NCI-H1694 (cell line): ENCODE measurements at places on chromosomes 4 and X.

DNA sequence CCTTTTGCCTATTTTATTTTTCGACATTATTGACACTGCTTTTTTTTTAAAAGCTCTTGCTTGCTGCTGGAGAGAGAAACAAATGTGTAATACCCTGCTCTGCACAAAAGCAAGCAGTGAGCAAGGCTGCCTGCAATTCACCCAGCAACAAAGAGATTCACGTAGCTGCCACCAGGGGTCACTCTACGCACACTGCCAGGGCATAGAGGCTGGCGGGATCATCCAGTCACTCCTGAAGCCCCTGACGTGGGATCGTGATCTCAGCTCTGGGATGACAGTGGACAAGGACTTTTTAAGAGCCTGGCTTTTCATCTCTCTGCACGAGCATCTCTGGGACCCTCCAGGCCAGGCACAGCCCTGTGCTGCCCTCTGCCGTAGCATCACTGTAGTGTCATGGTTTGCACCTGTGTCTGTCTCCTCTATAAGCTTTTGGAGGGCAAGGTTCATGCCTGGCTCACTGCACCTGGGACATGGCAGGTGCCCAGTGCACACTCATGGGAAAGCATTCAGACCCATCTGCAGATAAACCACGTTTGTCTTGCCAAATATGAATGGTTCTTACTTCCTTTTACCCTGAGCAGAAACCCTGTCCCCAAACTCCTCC lies 19.8 kb downstream of the C4orf50 start:
- DNase-seq = peak; percentile 44

GRCh38 chr4:57351731-57352130 lies 241.5 kb upstream of the IGFBP7 start:
- DNase-seq = no peak

DNA sequence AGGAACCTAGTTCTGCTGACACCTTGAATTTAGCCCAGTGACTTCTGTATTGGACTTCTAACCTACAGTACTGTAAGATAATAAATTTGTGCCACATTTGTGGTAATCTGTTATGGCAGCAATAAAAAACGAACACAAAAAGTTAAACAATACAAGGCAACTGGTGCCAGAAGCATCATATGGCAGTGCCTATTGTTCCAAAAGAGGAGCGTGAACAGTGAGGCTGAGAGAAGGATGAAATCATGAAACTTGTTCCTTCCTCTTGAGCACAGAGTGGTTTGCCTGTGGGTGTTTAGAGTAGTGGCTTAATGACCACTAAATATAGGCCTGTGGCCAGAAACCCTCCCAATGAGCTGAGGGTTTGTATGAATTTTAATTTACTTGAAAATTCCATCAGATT lies 69.7 kb upstream of the PGRMC2 start:
- DNase-seq = no peak

DNA sequence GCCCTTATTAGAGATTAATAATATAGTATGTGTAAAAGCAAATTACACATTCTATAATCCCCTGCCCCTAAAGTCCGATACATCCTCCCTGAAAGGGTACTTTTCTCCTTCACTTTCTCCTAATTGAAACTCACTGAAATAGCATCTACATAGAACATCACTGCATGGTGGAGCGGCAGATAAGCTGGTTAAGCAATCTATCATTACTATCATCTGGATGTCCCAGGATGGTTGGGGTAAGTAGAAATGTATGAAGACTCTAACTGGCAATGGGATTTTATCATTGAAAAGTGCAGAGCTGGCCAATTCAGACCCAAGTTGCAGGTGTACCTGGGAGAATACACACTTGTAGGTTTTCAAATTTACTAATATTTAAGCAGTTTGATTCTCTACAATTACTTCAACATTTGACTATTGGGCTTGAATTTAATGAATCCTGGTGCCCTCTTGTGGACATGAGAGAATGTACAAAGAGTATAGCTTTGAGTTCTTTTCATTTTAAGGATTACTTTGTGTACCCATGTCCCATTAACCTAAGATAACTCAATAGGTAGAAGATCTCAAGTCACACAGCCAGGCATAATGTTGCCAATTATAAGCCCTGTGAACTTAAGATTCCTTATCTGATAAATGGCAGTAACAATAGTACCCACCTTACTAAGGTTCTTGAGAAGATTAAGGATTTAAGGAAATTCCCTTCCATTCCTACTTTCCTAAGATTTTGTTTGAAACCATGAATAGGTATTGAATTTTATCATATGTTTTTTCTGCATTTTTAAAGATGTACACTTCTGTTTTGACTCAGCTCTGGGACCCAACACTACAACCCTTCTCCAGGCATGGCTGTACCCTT lies 69.8 kb downstream of the SHROOM3 start:
- peak; percentile 27 for DNase-seq

DNA sequence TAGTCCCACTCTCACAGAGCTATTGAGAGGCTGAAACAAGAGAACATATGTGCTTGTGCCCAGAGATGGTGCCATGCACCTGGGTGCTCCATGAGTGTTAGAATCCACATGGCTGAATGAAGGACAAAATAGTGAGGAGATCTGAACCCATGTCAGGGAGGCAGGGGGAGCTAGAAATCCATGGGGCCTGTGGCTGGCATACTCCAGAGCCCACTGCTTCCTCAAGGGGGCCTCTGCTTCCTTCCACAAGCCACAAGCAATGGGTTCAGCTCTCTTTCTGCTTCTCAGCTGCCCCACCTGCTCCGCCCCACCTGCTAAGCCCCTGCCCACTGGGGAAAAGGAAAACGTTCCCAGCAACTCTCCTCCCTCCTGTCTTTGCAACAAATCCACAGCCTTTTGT lies 46.1 kb downstream of the PJA1 start:
- no peak for DNase-seq

GRCh38 chrX:56932106-56932505 lies 63.2 kb downstream of the SPIN3 start:
- no peak for DNase-seq

DNA sequence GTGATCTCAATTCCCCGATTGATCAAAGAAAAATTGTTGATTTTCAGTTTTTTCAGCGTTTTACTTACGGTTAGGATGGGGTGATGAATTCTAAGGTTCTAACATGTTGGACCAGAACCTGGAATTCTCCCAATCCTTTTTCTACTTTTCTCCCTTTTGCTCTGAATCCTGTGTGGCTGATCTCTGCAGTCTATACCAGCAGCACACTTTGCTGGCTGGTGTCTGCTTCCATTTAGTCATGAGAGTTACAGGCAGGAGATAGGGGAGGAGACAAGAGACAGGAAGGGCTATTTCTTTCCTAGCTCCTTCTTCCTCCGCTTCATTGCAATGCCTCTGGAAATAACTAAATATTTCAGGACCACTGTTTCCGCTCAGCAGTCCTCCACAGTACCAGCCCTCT lies 623.9 kb downstream of the CENPC start:
- DNase-seq = no peak

DNA sequence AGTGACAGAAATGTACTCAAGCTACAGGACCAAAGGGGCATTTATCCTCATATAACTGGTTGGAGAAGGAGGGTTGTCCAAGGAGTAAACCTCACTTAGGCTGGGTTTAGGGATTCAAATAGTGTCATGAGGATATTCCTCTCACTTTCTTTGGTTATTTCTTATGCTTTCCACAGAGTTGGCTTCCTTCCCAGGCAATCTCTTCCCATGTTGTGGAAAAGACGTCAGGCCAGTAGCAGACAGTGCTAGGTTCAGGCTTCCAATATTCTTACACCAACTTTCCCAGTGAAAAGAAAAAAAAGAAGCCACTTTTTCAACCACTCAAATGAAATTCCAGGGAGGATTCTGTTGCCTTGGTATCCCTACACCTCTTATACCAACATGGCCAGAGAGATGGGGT lies 653.0 kb downstream of the C4orf33 start:
- DNase-seq = no peak

DNA sequence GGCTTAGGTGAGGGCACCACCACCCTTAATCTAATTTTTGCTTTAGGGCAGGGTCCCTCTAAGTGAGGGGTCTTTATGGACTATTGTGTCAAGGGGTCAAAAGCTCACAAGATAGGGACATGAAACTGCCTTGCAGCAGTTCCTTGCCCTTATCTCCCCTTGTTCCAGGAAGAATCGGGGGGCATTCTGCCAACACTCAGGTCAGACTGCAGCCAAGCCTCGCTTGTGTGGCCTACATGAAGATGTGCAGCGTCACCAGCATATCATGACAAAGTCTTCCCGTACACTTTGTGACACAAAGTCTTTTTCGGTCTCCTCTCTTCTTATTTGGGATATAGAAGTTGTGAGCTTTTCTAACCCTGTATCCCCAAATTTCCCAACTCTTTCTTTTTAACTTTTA lies 17.5 kb upstream of the USP9X start:
- no peak for DNase-seq

DNA sequence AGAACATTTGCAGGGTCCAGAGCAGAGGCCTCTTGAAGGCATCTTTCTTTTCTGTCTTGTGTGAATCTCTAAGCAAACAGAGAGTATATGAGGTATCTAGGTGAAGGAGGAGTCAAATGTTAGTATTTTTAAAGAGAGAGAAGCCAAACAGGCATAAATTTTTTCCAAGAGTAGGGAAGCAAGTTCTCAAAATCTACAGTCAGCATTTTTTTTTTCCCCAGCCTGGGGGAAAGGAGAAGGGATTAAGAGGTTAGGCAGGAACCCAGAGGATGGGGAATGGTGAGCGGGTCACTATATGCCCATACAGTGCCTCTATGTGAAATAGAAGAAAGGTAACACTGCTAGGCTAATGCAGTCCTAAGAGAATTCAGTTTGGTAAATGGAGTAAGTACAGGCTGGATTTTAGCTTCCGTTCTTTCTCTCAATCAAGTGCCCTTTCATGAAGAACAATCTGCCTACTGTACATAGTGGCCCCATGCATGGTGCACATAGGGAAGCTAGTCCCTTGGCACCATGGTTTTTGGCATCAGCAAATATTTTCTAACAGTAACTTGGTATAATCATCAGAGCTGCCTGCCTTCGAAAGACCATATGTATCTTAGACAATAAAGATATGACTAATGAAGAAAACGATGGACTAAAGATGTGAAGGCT lies 163.1 kb upstream of the MAB21L2 start:
- DNase-seq = no peak

DNA sequence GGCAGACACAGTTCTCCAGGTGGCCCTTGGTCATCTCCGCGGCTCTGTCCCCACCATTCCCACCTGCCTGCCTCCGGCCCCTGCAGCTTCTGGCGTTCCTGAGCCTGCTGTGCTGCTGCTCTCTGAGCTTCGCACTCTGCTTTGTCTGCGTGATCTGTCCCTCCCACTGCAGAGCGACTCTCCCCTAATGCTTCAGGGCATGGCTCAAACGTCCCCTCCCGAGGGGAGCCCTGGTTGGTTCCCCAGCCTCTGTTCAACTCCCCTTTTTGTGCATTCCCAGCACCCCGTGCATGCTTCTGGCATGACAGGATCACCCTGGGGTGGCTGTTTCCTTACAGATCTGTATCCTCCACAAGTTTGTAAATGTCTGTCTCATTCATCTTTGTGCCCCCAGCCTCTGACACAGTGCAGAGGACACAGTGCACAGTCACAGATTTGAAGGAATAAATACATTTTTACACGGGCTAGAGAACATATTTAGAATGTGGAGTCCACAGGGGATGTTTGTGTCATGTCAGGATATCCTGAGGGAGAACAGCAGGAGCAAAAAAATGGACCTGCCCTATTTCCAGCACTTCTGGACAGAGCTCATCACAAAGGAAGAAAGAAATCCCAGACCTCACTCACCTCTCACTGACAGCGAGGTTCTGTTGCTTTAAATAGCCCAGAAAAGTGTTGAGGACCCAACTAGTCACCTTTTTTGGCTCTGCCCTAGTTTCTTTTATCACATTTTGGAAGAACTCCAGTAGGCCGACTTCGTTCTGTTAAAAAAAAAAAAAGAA lies 72.6 kb downstream of the GATB start:
- no peak for DNase-seq

GRCh38 chrX:53288189-53288588 lies 6.8 kb upstream of the IQSEC2 start:
- DNase-seq = no peak

GRCh38 chr4:148376151-148376550 lies 66.1 kb downstream of the NR3C2 start:
- no peak for DNase-seq

DNA sequence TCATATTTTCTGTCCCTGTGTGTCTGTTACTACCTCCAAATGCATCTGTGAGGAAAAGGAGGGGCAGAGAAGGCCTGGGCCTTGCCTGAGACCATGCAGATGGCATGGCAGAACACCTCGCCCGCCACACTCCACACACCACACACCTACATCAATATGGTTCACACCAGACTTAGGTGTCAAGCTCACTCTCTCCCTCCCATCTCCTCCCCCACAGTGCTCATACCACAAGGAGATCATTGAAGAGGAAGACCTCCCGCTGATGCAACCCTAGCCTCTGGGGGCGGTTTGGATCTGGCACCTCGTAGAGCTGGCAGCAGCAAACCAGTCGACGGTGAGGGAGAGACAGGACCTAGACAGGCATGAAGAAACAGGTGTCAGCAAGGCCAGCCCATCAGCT lies 16.6 kb upstream of the KDM5C start:
- no peak for DNase-seq

DNA sequence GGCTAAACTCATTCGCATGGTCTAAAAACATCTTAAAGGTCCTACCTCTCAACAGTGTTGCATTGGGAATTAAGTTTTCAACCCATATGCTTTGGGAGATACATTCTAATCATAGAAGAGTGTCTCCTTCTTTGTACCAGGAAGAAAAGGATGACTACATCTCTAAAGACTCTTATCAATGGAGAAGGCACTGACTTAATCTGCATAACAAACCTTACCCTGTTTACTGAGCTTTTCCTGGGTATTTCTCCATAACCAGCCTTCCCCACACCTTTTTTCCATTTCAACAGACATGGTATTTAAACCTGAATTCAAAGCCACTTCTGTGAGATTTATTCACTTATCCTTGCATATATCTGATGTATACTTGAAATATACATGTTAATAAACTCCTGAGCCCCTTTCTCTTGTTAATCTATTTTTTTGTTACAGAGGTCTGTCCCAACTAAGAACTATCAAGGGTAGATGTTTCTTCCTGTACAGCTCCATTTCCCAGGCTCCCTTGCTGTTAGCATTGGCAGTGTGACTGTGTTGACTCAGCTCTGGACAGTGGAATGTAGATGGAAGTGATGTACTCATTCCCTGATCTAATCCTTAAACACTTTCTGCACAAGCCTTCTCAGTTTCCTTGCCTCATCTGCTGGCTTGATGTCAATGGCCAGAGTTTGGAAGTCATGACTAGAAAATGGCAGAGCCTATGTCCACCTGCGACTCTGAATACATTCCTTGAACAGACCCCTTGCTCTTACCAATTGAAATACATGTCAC lies 148.9 kb upstream of the CPEB2 start:
- no peak for DNase-seq

DNA sequence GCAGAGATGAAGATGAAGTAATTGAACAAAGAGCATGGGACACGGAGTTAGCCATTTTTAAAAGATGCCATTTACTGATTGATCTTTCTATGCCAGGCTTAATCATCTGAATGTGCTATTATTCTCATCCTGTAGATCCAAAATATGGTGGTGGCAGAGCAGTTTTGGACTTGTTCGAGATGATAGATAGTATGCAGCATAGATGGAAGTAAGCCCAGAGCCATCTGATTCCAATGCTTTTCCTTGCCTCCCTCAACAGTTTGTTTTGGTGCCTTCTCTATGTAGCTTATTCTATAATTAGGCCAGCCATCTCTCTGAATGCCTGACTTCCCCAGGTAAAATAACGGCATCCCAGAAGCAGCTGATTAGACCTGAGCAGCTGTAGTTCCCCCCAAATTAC lies 152.6 kb upstream of the CLNK start:
- no peak for DNase-seq

GRCh38 chrX:107894038-107894437 lies 68.4 kb downstream of the MID2 start:
- peak; percentile 61 for DNase-seq

- no peak for DNase-seq
These were observed 4.5 kb downstream of the GJB1 start for GRCh38 chrX:71227370-71228062.

- DNase-seq = no peak
These were observed 174.5 kb upstream of the MAOA start for GRCh38 chrX:43481576-43481975.
